ENCODE measurements at places on chromosomes 16 and 17. TPM values are rescaled to one million over a fixed set of nuclear protein-coding genes. Genes with fewer than 3 reads are reported as not detected.

The KRT25 gene
- not detected for total RNA-seq

The MEIOB gene
- 1.3 TPM for total RNA-seq

The MFAP4 gene
- total RNA-seq = 0.13 TPM

The HAS3 gene
- total RNA-seq = 52.3 TPM

The CCL7 gene
- total RNA-seq = not detected

The PRAC1 gene
- not detected for total RNA-seq

The TBC1D26 gene
- total RNA-seq = not detected

The CHST6 gene
- 0.16 TPM for total RNA-seq

The ARSG gene
- total RNA-seq = 1.9 TPM

The GPR179 gene
- total RNA-seq = not detected

The STX8 gene
- total RNA-seq = 66.8 TPM

The RHBDF1 gene
- total RNA-seq = 29.3 TPM

The RGS9 gene
- total RNA-seq = 7.5 TPM

The CCDC182 gene
- not detected for total RNA-seq

The CD68 gene
- total RNA-seq = 31.0 TPM

The CCL17 gene
- total RNA-seq = not detected

The TENT4B gene
- 9.7 TPM for total RNA-seq

The CPPED1 gene
- total RNA-seq = 27.8 TPM

The SLC12A3 gene
- total RNA-seq = not detected

The MSLN gene
- 3.1 TPM for total RNA-seq

The PIRT gene
- total RNA-seq = not detected

The RAC3 gene
- total RNA-seq = 40.7 TPM

The CLEC3A gene
- not detected for total RNA-seq
